ENCODE measurements at places on chromosomes 2 and 18.

GRCh38 chr2:120469426-120469825, 123.5 kb downstream of the INHBB start:
- DNase-seq = no peak

DNA sequence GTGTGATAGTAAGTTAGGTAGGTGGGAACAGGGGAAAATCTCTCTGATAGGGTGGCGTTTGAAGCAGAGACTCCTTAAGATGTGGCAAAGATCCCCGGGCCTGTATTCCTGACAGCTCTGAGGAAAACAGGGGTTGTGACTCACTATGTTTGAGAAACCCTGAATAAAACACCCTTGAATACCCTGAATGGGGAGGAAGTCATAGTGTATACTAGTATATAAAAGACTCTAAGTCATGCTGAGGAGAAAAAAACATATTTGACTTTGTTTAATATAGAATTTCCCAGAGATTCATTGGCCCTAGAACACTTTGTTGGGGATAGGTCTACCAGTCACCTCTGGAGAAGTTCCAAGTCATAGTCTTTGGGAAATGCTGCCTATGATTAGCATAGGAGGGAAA, 590.9 kb downstream of the IRS1 start:
- no peak for DNase-seq

DNA sequence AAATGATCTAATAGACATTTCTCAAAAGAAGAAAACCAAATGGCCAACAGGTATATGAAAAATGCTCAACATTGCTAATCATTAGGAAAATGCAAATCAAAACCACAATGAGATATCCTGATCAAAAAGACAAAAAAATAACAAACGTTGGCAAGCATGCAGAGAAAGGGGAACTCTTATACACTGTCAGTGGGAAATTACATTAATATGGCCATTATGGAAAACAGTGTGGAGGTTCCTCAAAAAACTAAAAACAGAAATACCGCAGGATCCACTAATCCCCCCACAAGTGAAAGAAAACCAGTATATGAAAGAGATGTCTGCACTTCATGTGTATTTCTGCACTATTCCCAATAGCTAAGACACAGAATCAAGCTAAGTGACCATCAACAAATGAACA, 57.7 kb upstream of the CTIF start:
- no peak for DNase-seq

DNA sequence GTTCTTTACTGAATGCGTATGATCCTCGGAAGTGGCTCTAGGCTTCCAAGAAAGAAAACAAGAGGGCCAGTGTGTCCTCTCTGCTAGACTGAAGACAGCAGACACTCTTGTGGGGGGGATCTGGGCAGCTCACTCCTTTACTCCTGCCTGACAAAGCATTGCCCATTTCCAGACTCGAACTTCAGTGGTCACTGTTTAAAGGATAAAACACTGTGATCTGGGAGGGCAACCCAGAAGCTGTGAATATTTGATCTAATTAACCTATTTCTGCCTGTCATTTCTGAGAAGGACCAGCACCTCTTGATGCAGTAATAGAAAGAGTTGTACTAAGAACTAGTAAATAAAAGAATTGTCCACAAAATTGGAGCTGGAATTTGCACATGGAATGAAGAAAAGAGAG, 24.5 kb upstream of the CCDC68 start:
- DNase-seq = no peak

GRCh38 chr18:22475426-22476100, 57.8 kb upstream of the CTAGE1 start:
- no peak for DNase-seq

- no peak for DNase-seq
These were observed 2.3 kb downstream of the PPM1B start for GRCh38 chr2:44171018-44171417.

DNA sequence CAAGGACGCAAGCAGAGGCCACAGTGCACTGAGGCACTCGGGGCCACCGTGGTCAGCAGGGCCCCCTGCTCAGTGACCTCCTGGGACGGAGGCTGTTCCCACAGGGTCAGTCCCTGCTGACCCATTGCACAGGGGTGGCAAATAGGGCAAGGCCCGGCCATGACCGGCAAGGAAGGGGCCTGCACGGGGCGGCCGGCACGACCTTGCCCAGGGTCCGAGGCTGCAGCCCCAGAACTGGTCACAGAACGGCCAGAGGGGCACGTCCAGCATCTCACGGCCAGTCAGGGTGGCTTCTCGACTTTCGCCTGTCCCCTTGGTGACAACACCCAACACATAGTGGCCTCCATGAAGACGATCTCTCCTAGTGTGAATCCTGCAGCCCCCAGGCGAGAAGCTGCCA, 27.6 kb upstream of the OTOS start:
- DNase-seq = no peak

DNA sequence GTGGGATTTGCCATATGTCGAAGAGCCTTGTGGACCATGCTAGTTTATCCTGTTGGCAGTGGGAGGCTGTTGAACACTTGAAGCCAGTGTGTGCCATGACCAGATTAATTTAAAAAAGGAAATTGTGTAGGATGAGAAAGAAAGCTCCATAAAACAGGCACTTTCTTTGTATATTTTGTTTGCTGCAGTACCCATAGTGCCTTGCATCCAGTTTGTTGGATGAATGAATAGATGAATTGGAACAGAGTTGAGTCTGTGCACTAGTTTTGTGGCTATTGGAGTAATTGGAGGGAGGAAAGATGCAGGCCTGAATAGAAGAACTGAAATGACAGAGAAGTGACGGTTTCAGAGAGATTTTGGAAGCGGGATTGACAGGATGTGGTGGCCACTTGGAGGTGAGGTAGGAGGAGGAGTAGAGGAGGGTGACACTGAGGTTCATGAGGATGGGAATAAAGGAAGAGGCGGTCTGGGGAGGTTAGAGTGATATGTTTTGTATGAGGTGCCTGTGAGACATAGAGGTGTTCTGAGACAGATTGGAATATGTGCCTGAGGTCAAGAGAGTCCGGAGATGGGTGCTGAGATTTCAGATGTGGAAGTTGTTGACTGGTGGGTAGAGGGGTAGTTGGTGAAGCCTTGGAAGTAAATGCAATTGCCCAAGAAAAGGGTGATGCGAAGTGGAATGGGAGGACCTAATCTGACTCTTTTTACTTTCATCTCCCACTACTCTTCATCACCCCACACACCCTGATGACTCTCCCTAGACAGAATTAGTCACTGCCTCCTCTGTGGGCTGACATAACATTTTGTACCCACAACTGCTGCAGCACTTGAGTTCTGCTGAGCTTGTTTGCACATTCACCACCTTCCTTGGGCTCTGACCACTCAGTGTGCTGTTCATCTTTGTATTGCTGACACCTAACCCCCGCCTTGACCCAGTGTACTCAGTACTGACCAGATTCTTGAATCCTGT, 5.1 kb downstream of the DGUOK start:
- no peak for DNase-seq

DNA sequence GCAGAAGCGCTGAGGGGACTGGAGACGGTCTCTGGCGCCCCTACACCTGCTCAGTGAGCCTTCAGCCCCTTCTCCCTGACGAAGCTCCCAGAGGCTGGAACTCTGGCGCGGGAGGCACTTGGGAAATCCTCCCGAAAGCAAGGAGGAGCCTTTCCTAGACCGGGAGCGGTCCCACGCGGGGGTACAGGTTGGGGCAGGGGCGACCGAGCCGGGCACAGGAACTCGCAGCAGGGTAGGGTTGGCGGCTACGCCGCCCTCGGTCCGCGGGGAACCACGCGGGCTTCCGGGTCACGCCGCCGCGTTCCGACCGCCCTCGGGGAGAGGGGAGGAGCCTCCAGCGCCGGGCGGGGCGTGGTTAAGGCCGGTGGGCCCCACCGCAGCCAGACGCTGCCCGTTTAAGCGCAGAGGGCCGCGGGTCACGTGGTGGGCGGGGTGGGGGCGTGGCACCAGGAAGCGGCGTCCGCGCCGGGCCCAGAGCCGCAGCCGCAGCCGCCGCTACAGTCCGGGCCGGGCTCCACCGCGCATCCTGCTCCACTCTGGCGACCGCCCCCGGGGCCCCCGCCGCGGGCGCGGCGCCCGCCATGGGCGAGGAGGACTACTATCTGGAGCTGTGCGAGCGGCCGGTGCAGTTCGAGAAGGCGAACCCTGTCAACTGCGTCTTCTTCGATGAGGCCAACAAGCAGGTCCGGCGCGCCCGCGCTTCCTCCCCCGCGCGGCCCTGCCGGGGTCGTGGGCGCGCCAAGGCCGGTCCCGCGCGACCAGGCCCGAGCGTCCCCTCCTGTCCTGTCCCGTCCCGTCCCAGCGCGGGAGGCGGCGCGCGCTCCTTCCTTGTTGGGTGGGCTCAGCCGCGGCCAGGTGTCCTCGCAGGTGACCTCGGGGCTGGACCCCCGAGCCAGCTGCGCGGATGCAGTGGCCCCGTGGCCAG, at the start of gene RMC1:
Gene RMC1, plus strand, starts transcription at position 474 of the 925 bp plus-strand sequence. Its CDS starts 108 bp downstream, at position 582.
- peak; percentile 96 for DNase-seq

GRCh38 chr2:43754180-43754579, 19.7 kb upstream of the DYNC2LI1 start:
- no peak for DNase-seq

DNA sequence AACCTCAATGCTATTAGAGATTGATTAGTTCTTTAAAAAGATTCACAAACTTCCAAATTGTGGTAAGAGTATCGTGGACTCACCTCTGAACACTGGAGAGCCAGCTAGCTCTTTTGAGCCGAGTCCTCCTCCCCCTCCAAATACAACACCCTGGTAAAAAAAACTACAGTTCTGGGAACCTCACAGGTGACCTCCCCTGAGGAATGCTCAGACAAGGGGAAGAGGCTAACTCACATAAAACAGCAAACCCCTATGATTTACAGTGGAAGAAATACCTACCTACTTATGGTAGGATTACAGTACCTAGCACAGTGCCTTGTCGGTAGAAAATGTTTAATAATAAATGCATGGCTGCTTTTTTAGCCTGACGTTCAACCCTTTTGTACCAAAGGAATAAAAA, 8.4 kb downstream of the ZNF24 start:
- DNase-seq = no peak

DNA sequence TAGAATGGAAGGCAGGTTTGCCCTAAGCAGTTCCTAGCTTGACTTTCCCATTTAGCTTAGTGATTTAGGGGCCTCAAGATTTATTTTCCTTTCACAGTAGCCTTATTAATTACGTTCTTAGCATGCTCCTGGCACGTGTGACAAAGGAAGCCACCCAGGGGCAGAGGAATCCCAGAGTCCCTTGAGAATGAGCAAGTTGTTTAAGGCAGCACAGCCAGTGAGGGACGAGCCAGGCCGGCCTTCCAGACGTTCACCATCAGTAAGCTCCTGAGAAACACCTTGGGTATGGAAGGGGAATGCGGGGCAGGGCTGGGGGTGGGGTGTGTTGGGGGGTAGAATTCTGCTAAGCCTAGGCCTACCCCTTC, 76.3 kb downstream of the SOWAHC start:
- no peak for DNase-seq

GRCh38 chr18:63322206-63322605, 2.6 kb upstream of the BCL2 start:
- no peak for DNase-seq

Data from WTC11 (cell line).